ENCODE measurements at places on chromosomes 2 and 18.

DNA sequence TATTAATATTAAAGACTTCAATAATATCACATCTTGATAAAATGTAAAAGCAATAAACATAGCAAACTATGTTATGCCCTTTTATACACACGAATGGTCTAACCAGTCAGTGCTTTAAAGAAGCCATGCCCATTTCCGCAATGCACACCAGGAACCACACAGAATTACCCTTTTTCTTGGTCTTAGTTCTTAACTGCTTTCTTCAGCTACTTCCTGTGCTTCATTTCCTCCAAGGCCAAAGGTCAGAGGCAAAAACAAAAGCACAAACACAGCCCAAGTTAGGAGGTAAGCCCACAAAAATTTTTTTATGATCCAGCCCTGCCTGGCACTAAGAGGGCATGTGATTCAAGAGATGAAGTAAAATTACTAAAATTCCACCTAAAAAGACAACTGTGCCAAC is 267.2 kb downstream of the FBXO15 start:
- DNase-seq, result no peak

- no peak for DNase-seq
Measured at GRCh38 chr2:7577769-7578168, 660.6 kb downstream of the RNF144A start.

DNA sequence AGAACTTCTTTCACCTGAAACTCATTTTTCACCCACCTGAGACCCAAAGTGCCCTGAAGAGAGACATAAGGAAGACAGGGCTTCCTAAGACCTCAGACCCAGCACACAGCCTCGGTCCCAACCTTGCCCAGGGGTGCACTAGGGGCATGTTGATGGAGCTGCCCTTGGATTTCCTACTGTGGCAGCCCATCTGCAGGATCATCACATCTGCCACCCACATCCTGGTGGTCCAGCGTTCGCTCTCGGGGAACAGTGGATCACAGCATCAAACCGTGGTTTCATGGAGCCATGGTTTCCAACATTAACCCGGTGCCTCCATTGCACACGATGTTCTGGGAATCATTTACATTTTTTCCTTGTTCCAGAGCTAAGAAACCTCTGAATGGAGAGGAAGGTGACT is 186.4 kb downstream of the TFCP2L1 start:
- no peak for DNase-seq

DNA sequence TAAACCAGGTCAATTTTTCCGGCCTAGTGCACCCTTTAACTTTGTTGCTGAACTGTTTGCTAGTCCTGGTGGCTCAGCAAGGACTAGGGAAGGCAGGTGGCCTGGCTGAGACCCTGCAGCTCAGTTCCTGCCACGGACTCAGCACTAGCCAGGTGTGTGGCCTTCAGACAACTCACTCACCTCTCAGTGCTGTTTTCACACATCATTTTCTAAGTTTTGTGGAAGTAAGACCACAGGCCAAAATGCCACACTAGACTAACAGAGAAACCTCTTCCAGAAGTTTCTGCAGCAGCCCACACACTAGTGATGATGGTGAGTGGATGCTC is 65.9 kb upstream of the SLC1A4 start:
- no peak for DNase-seq

DNA sequence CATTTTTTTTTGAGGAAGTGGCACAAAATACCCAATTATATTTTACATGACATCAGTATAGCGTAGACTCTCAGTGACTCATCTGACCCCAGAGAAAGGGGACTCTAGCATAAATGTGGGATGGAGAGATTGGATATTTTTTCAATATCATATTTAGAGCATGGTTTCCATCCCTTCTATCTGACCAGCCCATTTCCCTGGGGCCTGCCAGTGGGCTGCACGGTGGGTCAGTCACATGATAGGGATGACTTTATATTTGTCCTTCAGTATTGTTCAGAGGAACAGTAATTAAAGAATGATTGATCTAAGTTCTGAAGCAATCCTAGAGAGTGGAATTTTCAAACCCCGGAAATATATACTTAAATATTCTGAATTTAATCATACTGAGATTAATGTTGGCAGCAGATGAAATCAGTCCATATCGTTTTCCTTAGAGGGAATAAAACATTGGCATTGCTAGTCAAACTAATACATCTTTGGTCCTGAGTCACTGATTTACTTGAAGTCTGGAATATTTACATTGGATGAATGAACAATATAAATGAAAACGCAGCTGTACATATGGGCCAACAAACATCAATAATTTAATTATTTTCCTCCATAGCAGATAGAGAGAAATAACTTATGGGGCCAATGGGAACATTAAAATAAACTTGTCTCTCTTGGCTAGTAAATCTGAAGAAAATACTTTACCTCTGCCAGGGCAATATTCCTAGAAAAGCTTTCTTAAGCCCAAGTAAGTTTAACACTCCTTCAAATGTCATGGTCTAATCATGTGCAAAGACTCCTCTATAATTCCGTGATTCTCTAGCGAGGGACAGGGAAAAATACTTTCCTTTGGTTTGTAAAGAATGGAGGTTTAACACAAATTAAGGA is 563.6 kb upstream of the PKDCC start:
- DNase-seq, result no peak

DNA sequence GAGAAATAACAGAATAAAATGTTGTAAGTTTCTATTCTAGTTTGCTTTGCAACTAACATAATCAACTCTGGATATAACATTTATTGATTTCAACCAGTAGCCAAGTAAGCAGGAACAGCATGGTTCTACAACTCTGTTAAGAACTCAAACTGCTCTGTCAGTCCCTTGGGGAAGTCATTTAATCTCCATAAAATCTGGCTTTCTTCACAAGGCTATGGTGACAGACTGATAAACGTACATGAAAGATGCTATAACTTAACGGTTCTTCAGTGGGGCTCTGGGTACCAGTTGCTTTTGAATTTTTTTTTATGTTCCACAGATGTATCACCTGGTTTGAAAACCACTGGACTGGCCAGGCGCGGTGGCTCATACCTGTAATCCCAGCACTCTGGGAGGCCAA is 10.3 kb downstream of the PSME4 start:
- DNase-seq, result no peak

DNA sequence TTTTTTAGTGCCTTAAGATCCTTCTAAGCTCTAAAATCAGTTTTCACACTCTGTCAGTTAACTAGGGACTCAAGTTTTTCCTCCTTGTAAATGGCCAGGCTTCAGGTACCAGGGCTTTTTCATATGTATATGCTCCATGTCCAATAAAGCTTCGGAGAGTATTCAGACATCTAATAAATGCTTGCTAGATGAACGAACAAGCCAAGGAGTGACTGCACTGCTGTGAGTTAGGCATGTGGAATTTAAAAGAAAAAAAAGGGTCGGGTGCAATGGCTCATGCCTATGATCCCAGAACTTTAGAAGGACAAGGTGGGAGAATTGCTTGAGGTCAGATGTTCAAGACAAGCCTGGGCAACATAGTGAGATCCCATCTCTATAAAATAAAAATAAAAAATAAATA is 81.9 kb downstream of the CDH2 start:
- DNase-seq, result peak; percentile 68

- no peak for DNase-seq
Measured at GRCh38 chr2:101272045-101272784, 19.5 kb downstream of the CNOT11 start.

DNA sequence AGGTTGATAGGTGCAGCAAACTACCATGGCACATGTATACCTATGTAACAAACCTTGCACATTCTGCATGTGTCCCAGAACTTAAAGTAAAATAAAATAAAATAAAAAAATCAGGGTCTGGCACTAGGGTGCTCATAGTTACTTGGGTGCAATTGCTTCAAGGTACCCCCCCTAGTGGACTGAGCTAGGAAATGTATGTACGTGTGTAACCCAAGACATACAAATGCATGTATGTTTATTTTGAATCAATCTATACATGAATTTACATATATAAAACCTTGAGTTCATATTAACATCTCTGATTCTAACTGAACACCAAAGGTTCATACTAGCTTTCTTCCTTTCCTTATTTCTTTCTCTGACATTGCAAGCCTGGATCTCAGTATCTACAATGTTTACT is 51.5 kb downstream of the USP37 start:
- no peak for DNase-seq

DNA sequence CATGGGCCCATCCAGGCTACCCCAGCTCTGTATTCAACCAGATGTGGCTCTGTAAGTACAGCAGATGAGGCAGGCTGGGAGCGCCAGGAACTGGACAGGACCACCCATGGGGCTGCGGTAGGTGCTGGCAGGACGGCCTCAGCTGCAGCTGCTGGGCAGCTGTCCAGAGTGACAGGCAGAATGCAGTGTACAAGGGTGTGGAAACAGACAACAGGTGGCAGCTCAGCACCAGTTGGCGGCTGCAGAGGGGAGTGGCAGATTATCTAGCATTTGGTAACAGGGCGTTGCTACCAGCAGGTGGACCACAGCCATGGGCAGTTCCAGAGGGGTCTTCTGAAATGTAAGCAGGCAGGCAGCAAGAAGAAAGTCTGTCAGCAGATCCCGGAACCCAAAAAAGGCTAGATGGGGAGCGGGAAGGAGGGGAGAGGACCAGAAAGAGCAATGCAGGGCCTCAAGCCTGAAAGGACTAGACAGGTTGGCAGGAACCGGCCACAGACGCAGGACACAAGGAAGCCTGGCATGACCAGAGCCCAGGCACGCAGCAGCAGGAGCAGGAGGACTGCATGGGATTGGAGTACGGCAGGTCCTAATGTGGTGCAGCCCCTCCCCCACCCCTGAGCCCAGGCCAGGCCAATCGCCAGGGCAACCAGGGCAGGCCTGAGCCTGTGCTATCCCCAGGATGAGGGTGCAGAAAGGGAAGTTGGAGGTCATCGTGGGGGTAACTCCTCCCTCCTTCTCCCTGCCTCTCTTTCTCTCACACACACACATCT is 24.7 kb downstream of the PKDCC start:
- no peak for DNase-seq

GRCh38 chr2:231138699-231139098 is 13.9 kb upstream of the HTR2B start:
- DNase-seq, result no peak

DNA sequence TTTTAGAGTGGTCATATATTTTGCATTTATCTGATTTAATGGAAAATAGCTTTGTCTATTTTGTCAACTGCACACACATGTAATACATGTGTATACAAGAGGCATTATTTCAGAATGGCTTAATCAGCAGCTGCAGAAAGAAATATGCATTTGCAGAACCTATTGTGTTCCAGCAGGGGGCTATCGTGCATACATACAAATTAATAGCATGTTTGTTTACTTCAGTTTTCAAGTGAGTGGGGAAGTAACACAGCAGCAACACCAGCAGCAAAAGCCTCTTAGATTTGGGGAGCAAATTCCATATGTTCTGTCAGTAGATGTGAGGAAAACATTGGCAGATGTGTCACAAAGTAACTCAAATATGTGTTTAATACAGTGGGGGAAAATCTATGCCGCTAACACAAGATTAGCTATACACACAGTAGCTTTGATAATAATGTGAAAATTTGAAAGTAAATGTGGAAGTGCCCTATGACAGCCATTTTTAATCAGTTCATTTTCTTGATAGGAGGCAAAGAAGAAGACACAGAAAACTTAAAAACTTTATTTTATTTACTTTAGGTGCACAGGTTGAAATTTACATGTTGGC is 218.1 kb downstream of the WDR7 start:
- DNase-seq, result peak; percentile 61

GRCh38 chr2:189369566-189369965 is 71.7 kb upstream of the WDR75 start:
- DNase-seq, result peak; percentile 59

GRCh38 chr2:33380001-33380609 is 96.3 kb upstream of the RASGRP3 start:
- no peak for DNase-seq

- no peak for DNase-seq
Measured at GRCh38 chr2:234404957-234405356, 91.9 kb downstream of the ARL4C start.

DNA sequence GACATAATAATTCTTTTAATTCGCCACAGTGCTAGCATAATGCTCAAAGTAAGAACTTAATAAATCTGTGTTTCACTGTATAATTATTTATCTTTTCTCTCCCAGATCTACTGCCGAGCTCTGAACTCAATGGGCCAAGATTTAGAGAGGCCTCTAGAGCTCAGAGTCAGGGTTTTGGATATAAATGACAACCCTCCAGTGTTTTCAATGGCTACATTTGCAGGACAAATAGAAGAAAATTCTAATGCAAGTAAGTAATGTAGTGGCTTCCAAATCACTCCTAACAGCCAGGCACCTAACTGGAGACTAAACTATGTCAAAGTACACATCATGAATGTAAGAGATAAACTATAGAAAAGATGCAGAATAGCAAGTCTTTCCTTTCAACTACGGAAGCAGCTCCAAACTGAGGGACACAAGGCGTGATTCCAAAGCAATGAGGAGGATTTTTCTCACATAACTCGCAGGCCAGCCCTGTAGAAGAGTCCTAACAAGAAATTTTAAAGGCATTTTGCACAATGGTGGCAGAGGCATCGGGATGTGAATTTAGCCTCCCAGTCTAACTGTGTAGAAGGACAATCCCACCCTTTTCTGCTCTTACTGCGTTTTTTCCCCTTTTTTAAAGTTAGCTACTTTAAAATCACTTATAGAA is 12.0 kb downstream of the DSG1 start:
- no peak for DNase-seq

DNA sequence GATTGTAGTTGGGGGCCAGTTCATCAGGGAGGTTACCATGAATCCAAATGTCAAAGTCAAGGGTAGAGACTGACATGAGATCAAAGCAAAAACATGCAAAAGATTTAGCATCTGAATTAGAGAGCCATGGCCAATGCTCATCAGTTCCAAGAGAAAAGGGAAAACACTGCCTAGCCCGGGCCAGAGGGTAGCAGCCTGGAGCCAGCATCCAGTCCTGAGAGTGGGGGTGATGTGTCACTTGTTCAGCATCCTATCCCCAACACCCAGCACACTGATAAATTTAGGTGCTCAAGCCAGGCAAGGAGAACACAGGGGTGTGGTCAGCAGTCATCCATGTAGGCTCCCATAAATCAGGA is 76.9 kb upstream of the PPP1CB start:
- no peak for DNase-seq

- DNase-seq, result no peak
Measured at GRCh38 chr2:11559066-11559785, 25.4 kb downstream of the GREB1 start.

DNA sequence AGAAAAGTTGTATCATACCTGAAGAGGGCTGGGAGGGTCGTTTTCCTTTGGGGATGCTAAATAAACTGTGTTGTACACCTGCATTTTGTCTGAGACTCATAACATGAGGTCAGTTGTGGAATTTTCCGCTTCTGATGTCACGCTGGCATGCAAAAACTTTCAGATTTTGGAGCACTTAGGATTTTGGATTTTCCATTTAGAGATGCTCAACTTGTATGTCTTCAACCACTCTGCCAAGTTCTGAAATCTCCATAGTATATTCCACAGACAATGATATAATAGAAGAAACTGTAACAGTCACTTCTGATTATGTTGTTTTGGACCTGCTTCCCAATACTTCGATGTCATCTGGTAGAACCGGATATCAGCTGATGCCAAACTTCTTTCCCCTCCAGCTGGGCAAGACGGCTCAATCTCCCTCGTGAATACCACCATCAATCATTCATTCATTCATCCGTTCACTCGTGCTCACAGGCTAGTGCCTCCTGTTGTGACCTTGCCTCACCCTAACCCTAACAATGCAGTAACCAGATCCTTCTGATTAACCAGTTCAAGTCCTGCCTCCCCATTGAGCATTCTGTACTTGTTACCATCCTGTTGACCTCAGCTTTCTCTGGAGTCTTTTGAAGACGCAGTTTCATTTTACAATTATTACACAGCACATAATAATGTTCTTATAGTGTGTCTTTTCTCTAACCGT is 5.3 kb upstream of the PLEKHH2 start:
- no peak for DNase-seq
